HS-5 (cell line): ENCODE measurements at places on chromosomes 12 and 14.

DNA sequence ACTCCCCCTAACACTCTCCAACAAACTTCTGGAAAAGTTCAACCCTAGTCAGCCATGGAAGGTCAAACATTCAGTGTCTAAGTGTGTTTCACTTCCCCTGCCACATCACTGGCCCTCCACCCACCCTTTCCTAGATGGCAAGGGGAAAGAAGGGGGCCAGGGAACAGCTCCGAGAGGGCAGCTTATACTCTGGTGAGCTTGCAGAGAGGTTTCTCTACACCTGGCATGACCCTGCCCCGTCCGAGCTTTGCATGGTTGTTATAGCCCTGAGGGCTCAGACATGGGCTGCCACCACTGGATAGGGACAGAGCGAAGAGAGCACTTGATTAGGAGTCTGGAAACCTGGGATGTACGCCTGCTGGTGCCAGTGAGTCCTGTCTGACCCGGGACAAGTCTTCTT, 4.0 kb downstream of the ACVRL1 start:
- DNase-seq = no peak

DNA sequence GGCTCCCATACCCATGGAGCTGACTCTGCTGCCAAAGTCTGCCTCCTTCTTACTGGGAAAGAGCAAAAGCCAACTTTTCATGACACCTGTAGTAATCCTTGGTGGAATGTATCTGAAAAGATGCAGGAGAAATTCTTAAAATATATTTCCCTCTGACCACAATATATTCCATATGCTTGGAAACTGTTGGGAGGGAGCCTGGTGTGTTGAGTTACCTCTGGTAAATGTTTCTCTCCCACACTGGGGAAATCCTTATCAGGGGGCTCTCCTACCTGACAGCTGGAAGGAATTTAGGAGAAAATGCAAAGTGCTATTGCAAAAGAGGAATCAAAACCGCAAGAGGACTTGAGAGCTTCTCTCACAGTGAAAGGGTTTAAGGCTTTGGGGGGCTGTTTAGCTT, 139.4 kb downstream of the TBX5 start:
- DNase-seq = no peak

- DNase-seq = no peak
Observed at GRCh38 chr14:98099527-98099926, 1172.5 kb downstream of the BCL11B start.

DNA sequence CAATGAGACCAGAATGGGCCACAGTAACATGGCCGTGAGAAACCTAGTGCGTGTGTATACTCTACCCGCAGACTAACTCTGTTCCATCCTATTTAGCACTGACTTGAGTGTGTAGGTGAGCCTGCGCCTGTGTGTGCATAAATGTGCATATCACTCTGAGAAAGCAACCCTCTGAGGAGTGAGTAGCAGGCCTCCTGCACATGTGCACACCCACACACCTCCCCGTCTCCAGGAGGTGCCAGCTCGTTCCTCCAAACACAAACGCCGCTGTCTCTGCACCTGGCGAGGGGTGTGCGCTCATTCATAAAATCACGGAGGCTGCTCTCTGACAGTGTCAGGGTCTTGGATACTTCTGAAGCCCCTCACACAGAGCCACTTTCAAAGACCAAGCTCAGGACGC, 138.9 kb downstream of the GCH1 start:
- DNase-seq = no peak

- DNase-seq = no peak
Observed at GRCh38 chr14:23494223-23494622, 24.7 kb downstream of the NGDN start.

DNA sequence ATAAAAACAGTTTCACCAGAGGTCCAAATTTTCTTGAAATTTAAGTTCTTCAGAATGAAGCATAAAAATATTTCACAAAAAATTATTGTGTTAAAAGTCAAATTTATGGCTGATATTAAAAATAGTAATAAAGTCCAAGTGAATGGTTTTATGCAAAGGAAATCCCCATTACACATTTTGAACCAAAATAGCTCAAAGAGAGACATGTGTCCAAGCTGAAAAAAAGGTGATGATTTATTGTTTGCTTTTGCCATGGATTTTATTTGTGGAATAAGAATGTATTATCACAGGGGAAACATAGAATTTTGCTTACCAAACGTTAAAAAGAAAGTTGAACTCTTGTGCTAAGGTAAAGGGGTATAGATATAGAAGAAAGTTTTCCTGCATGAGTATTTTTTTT, 4.6 kb downstream of the FOXG1 start:
- DNase-seq = no peak

- no peak for DNase-seq
Observed at GRCh38 chr14:95857275-95857674, 19.4 kb upstream of the TUNAR start.

GRCh38 chr12:96886998-96887677, 19.9 kb upstream of the NEDD1 start:
- no peak for DNase-seq

GRCh38 chr12:52263761-52264434, 10.5 kb upstream of the KRT86 start:
- no peak for DNase-seq

DNA sequence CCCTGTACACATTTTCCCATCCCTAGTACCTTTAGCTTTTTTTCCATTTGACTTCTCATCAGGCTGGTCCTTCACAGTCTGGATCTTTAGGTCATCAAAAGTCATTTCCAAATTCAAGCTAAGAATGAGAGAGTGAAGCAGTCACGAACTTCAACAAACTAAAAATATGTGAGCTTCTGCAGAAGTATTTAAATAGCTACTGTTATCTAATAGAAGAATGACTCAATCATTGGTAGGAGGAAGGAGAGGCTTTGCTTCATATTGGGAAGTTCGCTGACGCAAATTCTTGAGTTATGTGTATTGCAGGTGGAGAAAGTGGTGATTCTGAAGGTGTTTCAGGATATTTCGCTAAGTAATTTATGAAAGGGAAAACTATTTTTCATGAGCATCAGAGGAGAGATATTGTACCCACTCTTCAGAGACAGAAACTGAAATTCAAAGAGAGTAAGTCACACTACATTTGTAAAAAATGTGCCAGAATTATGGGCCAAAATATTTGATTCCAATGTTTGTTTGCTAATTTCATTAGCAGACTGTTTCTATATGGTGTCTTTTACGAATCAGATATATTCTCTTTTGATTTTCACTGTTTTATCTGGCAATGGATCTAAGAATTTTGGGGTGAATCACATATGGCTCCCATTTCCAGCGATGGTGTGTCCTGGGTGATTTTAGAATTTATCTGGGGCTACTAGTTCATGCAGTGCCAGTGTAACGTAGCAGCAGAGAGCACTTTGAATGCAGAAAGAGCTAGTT, at the start of gene OLR1:
Gene OLR1, minus strand, starts transcription at position 160 of the 756 bp plus-strand sequence. Its CDS starts 55 bp downstream, at position 105.
- DNase-seq = no peak

GRCh38 chr14:70618314-70618713, 17.9 kb upstream of the MED6 start:
- no peak for DNase-seq

- DNase-seq = peak; percentile 80
Observed at GRCh38 chr12:1611803-1612572, 17.0 kb upstream of the WNT5B start.

DNA sequence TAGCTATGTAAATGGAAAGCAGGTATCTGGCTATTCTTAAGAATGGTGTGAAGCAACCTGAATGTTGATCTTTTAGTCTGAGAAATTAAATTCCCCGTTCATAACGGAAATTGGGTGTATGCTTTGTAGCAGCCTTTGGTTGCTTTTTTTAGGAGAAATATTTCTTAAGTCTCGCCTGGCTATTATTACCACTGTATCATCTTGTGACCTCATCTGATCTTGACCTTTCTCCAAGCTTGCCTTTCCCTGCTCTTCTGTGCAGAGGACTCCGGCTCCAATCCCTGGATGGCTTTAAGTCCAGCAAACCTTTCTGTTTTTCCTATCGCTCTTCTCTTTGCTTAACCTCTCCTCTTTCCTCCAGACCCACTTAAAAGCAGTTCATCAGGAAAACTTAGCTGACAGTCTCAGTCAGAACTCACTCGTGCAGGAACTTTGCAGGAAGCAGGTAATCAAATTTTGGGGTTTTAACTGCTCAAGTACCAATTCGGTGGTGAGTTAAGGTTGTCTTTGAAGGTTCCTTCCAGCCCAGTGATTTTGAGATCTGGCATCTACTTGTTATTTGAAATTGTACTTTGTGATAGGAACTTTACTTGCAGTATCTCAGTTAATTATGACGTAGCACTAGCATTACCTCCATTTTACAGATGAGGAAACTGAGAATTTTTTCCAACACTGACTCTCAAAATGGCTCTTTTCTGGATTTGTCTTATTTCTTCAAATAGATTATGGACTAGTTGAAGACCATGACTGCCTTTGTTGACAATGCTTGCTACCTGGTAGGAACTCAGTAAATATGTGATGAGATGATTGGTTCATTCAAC, 14.1 kb downstream of the PPFIBP1 start:
- no peak for DNase-seq

GRCh38 chr12:104477510-104478390, 21.0 kb downstream of the CHST11 start:
- DNase-seq = no peak

DNA sequence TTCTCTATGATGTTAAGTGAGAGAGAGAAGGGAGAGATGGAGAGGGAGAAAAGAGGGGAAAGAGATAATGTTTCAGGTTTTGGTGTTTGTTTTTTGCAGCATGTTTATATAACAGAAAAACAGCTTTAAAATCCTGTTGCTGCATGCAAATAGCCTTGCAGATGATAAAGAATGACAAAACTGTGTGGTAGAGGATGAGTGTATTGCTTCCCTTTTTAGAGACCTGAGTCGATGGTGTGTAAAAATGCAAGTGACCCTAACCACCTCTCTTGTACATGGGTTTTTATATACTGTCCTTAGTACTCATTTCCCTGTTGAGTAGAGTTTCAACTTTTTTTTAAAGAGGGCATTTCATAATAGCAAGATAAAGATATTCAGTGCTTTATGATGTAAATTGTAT, 249.1 kb downstream of the AKAP6 start:
- DNase-seq = no peak

- no peak for DNase-seq
Observed at GRCh38 chr12:18165889-18166288, 75.9 kb upstream of the RERGL start.

- no peak for DNase-seq
Observed at GRCh38 chr12:32240831-32241230, 134.2 kb downstream of the BICD1 start.

- DNase-seq = peak; percentile 71
Observed at GRCh38 chr12:98515287-98516110, at the start of gene TMPO. Gene TMPO (plus strand): TSS chr12:98515590. CDS start chr12:98515868, 278 bp downstream.

GRCh38 chr12:24975425-24975824, 26.5 kb upstream of the BCAT1 start:
- no peak for DNase-seq

DNA sequence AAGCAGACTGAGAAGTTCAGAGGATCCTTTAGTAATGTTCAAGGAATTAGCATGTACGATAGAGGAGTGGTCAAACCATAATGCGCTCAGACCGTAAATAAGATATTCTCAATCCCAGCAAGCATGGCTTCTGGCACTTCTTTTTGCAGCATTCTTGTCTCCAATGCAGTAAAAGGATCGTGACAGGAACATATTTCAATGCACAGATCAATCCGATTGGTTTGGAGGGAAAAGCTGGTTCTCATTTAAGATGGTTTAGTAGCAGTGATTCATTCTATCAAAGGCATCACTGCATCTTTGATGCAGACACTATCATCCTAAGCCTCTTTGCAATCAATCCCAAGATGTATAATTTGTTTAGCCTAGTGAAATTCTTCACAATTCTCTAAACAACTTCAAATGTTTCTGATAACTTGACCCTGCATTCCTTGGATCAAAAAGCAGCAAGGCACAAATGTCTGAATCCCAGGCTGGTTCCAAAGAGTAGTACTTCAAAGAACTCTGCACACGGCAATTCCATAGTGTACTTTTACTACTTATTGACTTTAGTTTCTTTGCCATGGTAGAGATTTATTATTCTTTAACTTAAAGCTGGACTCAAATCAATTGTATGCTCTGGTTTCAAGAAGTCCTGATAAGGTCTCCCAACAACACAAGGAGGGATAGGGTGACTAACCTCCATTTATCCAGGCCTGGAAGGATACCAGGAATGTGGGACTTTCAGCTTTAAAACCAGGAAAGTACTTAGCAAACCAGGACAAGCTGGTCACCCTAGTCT, 96.8 kb upstream of the MDM1 start:
- DNase-seq = no peak

- no peak for DNase-seq
Observed at GRCh38 chr12:82174383-82174782, 183.8 kb downstream of the CCDC59 start.

DNA sequence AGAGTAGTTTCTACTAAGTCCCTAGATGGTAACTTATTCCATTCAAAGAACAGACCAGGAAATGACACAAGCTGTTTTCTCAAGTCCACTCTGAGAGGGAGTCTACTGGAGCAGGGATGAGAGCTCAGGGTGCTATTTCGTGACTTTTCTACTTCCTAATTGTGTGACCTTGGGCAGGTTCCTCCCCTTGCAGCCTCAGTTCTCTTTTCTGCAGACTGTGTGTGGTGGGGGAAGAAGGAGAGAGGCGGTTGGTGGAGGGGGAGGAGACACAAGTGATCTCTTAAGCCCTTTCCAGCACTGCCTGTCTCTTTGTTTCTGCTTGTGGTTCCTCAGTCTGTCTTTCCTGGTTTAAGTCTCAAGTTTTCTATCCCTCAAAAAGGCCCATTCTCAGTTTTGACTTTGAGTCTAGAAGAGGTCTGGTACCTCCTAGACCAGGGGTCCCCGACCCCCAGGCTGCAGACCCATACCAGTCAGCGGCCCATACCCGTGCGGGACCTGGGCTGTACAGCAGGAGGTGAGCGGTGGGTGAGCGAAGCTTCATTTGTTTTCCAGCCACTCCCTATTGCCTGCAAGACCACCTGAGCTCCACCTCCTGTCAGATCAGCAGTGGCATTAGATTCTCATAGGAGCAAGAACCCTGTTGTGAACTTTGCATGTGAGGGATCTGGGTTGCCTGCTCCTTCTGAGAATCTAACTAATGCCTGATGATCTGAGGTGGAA, 10.7 kb downstream of the FGF6 start:
- DNase-seq = no peak

GRCh38 chr14:79783041-79783440, 428.3 kb downstream of the DIO2 start:
- DNase-seq = no peak

DNA sequence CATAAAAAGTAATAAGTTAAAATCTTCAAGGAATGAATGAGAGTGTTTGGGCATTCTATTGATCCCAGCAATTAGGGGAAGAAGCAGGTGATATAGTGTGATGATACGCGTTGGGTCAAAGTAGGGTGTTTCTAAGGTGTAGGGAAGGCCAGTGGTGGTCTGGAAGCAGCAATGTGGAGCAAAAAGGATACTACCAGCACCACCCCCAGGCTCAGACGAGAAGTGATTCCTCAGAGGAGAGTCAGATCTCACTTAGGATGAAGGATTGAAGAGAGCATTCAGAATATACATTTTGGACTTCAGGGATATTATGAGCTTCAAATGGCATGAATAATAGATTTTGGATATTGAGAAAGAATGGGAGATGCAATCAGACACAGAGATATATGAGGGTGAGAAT, 497.6 kb downstream of the RMST start:
- DNase-seq = no peak

DNA sequence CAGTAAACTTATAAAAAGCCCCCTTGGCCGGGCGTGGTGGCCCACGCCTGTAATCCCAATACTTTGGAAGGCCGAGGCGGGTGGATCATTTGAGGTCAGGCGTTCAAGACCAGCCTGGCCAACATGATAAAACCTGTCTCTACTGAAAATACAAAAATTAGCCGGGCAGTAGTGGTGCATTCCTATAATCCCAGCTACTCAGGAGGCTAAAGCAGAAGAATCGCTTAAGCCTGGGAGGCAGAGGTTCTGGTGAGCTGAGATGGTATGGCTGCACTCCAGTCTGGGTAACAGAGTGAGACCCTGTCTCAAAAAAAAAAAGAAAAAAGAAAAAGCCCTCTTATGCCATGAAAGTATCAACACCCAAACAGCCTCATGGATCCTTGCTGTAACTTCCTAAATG, 3.7 kb downstream of the PRMT5 start:
- no peak for DNase-seq
